ENCODE measurements at places on chromosomes 4 and X.
A peak's percentile ranks its signal among the peaks of the same experiment; 100 is the strongest.

- no peak for DNase-seq
These were observed 178.3 kb downstream of the FAM13A start for GRCh38 chr4:88878642-88879041.

DNA sequence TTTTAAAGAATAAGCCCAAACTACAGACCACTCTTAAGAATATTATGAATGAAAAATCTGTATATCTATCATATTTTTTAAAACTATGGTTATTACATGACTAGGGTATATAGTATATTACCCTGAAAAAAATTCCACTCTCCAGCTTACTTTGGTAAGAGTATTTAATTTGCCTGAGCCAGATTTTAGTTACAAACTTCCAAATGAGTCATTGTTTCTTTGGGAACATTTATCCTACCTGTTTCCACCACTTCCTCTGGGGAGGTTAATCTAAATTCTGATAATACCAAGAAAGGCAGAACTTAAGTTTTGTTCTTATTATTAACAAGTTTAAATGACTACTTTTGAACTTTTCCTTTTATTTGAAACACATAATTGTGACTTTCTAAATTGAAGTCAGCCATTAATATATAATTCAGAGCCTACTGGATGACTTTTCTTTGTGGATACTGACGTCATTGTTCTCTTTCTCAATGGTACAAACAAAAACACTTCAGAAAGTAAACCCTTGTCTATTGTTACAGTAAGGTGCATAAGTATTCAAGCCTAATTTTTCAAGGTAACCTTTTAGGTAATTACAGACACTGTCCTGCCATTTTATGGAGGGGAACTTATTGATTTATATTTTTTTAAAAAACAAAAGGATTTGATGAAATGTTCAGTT lies 135.6 kb upstream of the TLL1 start:
- DNase-seq, result no peak

- DNase-seq, result no peak
These were observed 1.2 kb upstream of the TRPC5 start for GRCh38 chrX:112083624-112084326.

GRCh38 chr4:38455092-38455862 lies 208.7 kb upstream of the KLF3 start:
- no peak for DNase-seq

GRCh38 chr4:164134388-164134787 lies 619.5 kb upstream of the SMIM31 start:
- no peak for DNase-seq

DNA sequence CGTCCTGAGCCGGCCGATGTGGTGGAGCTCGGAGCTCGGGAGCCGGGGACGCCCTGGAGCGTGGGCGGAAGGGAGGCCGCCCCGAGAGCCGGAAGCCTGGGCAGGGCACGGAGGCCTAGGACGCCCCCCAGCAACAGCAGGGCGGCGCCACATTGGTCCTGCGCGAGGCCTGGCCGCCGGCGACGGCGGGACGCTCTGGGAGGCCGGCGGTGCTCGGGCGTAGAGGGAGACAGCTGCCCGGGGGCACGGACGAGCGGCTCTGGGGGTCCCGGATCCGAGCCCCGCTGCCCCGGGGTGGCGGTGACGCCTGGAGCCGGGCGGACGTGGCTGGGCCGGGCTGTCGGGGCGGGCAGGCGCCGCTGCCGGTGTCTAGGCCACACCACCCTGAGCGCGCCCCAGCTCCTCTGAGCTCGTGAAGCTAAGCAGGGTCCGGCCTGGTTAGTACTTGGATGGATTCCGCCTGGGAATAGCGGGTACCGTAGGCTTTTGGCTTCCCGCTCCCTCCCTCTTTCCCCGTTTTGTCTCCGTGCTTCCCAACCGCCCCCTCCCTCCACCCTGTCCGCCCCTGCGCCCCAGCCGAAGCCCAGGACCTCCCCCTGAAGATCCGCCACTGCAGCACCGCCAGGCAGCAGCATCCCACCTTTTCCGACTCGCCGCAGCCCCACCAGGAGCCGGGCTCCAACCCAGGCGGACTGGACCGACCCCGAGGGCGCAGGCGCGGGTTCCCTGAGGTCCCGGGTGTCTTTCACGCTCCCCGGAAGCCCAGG lies 12.1 kb downstream of the FRG2 start:
- DNase-seq, result no peak

DNA sequence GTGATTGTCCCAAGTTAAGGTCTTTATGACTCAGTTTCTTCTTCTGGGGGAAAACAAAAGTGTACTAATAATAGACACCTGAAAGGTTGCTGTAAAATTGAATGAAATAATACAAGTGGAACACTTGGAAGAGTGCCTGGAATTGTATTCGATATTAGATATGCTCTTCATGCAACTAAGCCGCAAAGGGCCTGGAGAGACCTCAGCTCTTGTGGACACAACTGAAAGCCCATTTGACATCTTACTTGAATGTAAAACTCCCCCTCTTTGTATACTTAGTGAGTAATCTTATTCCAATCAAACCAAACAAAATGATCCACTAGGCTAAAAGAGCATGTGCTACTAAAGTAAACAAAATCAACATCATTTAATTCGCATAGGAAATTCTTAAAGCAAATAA lies 511 bp upstream of the MAP9 start:
- DNase-seq, result no peak

DNA sequence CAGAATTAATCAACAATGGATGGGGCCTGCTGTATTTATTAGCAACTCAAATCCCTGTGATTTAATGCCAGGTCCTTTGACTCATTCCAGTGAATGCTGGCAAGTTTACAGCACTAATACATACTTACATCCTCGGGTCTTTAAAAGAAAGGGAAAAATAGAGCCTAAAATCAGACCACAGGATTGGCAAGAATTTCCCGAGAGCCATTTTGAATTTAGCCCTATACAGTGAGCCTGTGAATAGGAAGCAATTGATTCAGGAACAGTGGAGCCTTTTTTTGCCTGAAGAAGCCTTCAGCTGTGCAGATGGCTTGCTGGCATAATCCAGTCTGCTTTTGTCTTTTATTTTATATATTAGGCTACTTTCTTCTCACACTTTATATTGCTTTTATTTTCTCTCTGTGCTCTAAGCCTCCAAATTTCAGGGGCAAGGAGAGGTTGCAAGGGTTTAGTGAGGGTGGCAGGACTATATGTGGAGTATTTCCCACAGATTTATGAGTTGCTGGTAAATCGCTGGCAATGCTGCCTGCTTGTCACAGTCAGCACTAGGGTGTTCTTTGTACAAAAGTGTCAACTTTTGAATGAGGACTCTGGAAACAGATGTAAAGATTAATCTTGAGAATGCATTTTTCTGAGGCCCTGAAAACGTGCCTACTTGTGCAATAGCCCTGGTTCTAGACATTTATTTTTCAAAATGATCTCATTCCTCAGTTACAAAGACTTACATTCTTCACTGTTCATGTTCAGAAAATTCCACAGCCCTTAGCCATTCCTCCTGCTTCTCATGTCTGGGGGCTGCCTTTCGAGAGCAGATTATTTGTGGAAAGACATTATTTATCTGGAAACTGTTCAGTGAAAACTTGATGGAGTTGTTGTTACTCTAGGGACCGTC lies 303.5 kb downstream of the SPRY1 start:
- no peak for DNase-seq

- no peak for DNase-seq
These were observed 73.8 kb upstream of the DCLK2 start for GRCh38 chr4:150004481-150004880.

GRCh38 chrX:56812515-56813105 lies 83.6 kb downstream of the NBDY start:
- peak; percentile 72 for DNase-seq

DNA sequence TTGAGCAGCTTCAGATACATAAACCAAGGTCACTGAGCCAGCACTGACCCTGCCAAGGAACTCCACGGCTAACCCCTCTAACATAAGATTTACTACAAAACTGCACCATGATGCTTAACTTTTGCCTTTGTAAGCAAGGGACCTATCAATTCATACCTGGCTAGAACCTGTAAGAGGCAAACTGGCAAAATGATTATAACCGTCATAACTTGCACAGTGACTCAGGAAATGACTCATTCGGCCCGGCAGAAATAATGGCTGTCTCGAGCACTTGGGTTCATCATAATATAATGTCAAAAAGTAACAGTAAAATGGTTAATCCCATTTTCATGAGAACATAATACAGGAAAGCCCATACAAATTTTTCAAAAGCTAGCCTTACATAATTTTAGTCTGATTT lies 17.2 kb downstream of the RASGEF1B start:
- DNase-seq, result peak; percentile 43

DNA sequence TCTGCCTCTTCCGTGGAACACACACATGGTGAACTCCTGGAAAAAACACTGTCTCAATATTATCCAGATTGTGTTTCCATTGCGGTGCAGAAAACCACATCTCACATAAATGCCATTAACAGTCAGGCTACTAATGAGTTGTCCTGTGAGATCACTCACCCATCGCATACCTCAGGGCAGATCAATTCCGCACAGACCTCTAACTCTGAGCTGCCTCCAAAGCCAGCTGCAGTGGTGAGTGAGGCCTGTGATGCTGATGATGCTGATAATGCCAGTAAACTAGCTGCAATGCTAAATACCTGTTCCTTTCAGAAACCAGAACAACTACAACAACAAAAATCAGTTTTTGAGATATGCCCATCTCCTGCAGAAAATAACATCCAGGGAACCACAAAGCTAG lies 87.9 kb downstream of the TET2 start:
- no peak for DNase-seq

DNA sequence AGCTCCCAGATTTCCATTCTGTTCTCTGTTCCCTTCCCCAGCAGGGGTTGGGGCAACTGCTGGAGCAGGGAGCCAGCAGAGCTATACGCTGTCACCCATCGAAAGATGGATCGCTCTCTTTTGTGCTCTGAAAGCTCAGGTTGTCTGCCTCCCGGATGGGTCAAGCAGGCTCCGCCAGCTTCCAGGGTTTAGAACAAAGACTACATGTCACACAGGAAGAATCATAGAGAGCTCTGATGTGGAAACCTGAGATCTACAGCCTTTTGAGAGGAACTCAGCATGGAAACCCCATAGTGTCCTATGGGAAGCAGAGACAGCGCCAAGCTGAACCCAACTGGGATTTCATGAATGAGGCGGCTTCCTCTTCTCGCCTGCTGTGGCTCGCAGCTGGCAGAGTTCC lies 205.4 kb downstream of the HS3ST1 start:
- no peak for DNase-seq

GRCh38 chrX:151825925-151826485 lies 86.7 kb upstream of the MAGEA4 start:
- no peak for DNase-seq

DNA sequence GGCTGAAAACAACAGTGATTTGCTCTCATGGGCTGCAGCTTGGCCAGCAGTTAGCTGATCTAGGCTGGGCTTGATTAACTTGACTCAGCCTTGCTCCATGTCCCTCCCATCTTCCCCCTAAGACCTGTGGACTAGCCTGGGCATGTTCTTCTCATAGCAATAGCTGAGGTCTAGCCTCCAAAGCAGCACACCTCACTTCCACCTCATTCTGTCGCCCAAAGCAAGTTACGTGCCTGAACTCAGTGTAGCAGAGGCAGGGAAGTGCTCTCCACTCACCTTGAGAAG lies 62.2 kb downstream of the EVC start:
- no peak for DNase-seq

- no peak for DNase-seq
These were observed 27.8 kb upstream of the WDFY3 start for GRCh38 chr4:84994280-84994679.

DNA sequence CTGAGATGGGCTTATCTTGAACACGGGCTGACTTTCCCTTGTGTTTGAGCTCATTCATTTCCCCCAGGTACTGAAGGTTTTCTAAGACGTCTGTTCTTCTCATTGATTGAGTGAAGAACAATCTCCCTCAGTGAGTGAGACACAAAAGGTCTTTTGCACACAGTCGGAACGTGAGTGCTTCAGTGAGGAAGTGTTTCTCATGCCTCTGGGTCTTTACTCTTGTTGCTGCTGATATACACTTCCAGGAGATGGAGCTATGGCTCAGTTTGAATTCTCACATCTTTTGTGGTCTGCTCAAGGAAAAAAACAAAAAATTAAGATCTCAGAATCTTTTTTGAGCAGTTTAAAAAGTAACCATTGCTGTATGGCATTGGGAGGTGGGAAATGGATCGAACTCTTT lies 981.9 kb upstream of the TENM3 start:
- DNase-seq, result no peak
